ENCODE measurements at places on chromosomes 6 and 20.

DNA sequence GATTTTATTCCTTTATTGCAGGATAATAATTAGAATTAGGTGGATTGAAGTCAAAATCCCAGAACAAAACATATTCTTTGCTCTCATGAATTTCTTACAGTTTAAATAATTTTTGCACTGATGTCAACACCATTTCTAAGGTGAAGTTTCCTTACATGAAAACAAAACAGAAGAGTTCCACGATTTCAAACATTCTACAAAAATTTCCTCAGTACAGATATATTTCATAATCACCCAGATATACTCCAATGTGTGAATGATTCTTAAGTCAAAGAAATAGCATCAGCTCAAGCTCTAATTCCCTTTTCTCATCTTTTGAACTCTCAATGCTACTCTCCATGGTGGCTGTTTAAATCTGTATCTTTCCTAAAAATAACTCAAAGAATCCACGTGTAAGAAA, 39.5 kb upstream of the THBS2 start:
- DNase-seq, result no peak

- DNase-seq, result no peak
Observed at GRCh38 chr6:53312355-53312754, 36.4 kb downstream of the ELOVL5 start.

- no peak for DNase-seq
Observed at GRCh38 chr20:41051009-41051825, 22.6 kb downstream of the TOP1 start.

DNA sequence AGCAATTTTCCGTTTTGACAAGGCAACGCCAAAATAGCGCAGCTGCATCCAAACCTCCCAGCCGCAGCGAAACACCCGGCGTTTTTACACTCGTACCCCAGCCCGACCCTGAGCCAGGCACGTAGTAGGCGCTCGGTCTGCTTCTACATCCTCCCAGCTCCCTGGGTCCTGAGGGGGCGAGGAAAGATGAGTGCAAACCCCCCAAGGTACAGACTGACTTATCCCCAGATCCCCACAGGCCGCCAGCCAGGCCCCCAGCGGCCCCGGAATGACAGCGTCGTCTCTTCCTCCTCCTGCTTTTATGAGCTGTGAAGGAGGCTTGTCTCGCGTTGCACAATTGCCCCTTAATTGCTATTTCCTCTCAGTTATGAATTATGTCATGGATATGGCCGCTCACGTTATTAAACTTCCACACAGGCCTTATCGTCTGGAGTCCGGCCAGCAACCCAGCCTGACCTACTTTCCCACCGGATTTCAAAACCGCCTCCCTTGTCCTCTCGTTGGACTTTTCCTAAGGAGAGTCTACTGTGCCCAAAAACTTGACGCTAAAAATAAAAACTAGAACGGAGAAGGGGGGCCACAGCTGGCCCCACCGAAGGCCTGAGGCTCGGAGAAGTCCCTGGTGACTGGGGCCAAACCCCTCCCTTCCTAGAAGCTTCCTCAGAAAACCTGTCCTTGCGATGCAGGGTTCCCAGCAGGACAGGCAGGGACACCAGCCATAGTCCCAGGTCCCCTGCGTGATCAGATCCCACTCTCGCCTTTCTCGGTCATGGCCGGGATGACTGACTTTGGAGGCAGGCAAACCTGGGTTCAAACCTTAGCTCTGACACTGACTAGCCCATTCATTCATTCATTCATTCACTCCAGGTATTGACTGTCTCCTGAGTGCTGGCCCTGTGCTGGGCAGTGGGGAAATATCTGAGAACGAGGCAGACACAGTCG, 130.9 kb upstream of the PTPN1 start:
- no peak for DNase-seq

- no peak for DNase-seq
Observed at GRCh38 chr6:110017946-110018345, 39.8 kb downstream of the GPR6 start.

- DNase-seq, result no peak
Observed at GRCh38 chr6:52016915-52017748, 70.3 kb downstream of the PKHD1 start.

- no peak for DNase-seq
Observed at GRCh38 chr6:107152638-107153430, 37.5 kb upstream of the BEND3 start.

DNA sequence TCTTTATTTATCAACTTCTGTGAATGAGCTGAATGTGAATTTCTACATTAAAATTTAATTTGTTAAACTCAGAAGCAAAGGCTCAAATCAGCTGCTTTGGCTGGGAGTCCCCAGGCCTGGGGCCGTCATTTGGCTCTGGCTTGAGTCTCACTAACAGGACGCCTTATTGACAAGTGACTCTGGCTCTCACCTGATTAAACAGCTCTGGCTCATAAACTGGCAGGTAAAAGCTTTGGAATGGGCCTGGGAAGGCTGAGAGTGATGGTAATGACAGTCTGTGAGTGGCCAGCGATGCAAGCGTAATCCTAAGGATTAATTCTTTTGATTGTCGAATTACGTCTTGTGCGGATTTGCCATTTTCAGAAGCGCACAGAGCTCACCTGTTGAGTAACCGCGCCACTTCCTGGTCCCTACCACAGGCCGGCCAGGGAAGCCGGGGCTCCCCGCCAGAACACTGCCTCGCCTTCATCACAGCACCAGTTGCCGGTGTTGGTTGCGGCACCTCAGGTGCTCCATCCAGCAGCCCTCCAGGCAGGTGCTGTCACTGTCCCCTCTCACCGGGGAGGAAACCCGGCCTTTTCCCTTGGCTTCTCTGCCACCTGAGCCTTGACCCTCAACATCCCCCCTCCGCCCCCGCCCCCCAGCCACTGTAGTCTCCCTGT, 110.7 kb downstream of the ZDHHC14 start:
- no peak for DNase-seq

DNA sequence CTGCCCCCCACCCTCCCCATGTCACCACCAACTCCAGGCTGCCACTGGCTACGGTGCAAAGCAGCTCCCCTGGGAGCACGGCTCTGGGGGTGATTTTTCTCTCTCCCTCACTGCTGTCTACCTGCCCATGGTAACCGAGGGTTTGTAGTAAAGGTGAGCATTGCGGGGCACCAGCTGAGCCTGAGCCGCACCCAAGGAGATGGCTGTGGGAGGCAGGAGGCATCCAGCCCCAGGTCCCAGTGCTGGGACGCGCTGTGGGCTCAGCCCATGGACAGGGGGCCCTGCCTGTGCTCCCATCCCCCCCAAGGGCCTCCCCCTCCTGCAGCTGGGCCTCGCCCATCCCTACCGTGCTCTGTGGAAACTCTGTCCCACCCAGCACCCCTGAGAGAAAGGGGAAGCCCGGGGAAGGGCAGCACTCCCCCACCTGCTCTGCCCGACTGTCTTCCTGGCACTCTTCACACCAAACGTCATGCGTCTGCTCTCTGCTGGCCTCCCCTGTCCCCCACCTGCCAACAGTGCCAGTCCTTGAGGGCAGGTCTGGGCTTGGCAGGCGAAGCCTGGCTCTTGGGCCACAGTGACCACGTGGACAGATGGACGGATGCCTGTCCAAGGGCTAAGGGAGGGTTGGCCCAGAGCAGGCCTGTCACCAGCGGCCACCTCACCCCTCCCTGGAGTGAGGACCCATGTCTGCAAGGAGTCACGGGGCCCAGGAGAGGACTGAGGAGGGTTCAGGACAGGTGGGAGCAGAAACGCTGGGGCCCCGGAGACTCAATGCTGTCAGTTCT, 3.8 kb upstream of the CHRNA4 start:
- DNase-seq, result no peak

- no peak for DNase-seq
Observed at GRCh38 chr20:50913690-50914375, 17.4 kb downstream of the ADNP start.

DNA sequence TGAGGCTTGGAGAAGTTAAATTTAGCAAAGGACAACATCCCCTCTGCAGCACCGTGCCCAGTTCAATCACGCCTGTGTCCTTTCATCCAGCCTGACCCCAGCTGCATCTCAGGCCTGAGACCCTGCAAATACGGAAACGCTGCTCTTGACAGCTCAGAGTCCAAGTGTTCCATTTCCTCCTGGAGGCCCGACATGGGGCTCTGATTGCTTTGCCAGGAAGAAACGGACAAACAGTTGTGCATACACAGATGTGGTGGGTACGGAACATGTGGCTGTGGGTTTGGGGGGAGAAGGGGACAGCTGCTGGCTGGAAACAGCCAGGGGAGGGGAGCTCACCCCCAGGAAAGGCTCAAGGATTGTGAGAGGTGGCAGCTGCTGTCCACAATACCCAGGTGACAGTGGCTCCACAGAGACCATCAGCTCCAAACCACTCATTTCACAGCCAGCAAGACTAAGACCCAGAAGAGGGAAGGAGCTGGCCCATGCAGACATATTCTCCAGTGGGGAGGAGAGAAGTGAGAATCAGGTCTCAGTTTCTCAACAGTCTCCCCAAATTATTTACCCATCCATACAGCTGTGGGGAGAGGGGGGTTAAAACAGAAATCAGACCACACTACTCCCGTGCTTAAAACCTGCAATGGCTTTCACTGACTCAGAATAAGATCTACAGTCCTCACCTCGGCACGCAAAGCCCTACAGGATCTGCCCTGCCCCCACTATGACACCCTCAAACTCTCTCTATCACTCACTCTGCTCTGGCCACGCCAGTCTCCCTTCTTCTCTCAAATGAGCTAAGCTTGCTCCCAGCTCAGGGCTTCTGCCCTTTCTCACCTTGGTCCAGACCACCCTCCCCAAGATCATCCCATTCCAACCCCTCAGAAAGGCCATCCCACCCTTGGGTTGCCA, 89.1 kb downstream of the PREX1 start:
- no peak for DNase-seq

DNA sequence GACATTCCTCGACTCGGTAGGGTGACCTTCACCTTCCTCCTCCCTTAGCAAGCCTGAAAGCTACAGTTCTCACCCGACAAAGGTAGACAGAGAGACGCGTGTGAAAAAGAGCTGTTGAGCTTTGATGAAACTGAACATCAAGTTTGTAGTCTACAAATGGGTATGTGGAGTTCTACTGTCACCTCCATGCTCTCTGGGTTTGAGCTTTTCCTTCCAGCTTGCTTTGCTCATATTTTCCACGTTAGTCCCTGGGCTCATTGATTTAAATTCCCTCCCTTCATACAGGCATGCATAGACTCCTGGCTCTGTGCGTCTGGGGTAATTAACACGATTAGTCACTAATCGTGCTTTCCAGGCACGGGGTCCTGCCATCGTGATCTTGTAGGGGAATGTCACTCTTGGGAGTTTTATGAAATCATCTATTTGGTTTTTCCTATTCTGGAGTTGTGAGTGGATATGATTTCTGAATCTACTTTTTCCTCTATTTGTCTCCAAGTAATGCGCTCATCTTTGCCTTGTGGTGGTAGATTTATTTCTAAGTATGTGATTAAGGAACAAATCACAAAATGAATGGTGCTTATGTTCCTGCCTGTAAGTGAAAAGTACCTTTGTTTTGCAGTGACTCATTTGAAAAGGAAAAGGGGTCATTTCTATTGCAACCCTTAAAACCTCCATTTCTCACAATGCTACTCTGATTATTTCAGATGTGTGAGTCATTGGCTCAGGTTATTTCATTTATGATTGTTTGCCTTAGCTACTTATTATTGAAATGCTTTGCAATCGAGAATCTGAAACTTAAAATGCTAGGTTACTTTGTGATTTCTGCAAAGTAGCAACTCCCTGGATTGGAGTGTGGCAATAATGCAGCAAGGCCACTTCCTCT, 154.6 kb downstream of the ZDHHC14 start:
- no peak for DNase-seq

- no peak for DNase-seq
Observed at GRCh38 chr6:129575378-129576118, 134.4 kb downstream of the ARHGAP18 start.

DNA sequence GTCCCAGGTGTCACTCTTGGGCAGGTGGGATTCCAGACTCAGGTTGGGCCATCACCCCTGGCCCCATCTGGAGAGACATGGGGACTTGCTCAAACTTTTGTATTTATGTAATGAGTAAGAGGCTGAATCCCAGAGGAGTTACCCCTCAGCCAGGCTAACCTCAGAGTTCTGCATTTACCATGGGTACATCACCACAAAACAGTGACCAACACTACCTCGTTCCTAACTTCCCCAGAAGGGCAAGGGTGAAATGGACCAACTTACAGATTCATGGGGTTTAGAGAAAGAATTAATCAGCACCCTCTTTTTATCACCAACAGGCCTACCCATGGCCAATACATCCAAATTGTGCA, 259.9 kb upstream of the MARCKS start:
- no peak for DNase-seq

DNA sequence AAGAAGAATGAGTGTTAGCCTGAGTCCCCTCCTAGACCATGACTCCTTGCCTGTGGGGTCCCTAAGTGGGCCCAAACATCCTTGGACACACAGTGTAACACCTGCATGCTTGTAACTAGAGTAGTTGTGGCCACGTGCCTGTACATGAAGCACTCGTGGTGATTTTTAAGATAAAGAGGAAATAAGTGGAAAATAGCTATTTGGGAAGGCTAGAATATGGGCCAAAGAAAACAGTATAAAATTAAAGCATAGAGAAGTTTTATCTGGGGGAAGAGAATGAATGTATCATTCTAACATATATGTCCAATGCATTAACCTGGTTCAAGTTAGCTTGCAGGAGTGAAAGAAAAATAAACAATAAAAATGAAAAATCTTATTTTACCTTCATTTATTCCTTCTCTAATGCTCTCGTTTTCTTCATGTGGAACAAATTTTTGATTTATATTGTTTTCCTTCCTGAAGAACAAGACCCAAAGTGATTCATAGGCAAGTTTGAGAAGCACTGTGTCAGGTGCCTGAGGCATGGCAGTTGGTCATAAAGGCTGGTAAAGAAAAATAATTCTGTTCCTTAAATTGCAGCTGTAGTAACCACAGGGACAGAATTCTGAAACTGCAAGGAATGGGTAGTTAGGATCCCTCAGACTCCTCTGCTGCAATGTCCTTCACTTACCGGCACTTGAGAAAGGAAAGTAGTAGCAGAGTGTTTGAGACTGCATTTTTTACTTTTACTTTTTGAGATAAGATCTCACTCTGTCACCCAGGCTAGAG, 8.5 kb upstream of the CST3 start:
- DNase-seq, result no peak

DNA sequence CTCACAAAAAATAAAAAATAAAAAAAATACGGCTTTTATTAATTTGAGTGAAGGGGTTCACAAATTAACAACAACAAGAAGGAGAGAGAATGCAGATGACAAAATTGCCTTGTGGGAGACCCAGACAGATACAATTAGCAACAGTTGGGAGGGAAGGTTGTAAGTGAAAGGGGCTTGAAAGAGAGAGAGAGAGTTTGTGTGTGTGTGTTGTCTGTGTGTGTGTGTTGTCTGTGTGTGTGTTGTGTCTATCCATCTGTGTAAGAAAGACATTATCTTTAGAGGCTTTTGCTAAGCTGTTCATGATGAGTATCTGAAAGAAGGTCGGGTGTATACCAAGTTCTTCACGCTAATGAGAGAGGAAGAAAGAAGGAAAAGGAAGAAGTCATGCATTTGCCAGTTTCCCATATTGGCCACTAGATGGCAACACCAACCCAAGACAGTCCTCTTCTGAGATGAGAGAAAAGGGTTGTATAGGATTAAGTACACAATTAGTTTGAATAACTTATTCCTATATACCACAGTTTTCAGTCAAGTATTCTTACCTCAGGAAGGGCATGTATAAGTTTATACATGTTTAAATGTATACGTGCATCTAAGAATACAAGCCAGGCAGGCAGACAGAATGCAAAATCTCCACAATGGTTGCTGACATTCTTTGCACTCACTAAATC, 63.7 kb upstream of the CD2AP start:
- no peak for DNase-seq

Measured in anterior cingulate cortex (tissue), 58 donors.